Activated CD8-positive, alpha-beta T cell treated with anti-CD3 and anti-CD28 coated beads for 36 hours (primary cell): ENCODE measurements at places on chromosomes 7 and 10. TPM values are rescaled to one million over a fixed set of nuclear protein-coding genes. Genes with fewer than 3 reads are reported as not detected.

GRCh38 chr10:71079761-71080380 lies 132.5 kb upstream of the UNC5B start:
- no peak overlapping the region for H3K27ac ChIP-seq
- H3K4me3 ChIP-seq, result no peak overlapping the region
- H3K36me3 ChIP-seq, result no peaks in the 10 kb centered on the region
- DNase-seq, result no peak
- no peaks in the 10 kb centered on the region for H3K4me1 ChIP-seq

The VWC2 gene
- not detected for total RNA-seq

GRCh38 chr10:73872190-73872710 lies 2.1 kb downstream of the CAMK2G start:
- peak overlapping the region; percentile 68 for H3K27ac ChIP-seq
- no peak for DNase-seq
- peaks cover 11% of the 10 kb centered on the region for H3K36me3 ChIP-seq
- peak overlapping the region; percentile 76 for H3K4me3 ChIP-seq

GRCh38 chr10:4775808-4776207 lies 50.2 kb upstream of the AKR1E2 start:
- H3K27ac ChIP-seq, result peak overlapping the region; percentile 16
- no peak for DNase-seq
- H3K4me3 ChIP-seq, result no peak overlapping the region
- peaks cover 17% of the 10 kb centered on the region for H3K27me3 ChIP-seq

- H3K36me3 ChIP-seq, result no peaks in the 10 kb centered on the region
- H3K4me3 ChIP-seq, result no peak overlapping the region
- H3K27me3 ChIP-seq, result no peaks in the 10 kb centered on the region
- H3K4me1 ChIP-seq, result no peaks in the 10 kb centered on the region
These were observed 1.7 kb downstream of the FOXP2 start for GRCh38 chr7:114416129-114416990.

The TMEM26 gene
- total RNA-seq, result not detected

DNA sequence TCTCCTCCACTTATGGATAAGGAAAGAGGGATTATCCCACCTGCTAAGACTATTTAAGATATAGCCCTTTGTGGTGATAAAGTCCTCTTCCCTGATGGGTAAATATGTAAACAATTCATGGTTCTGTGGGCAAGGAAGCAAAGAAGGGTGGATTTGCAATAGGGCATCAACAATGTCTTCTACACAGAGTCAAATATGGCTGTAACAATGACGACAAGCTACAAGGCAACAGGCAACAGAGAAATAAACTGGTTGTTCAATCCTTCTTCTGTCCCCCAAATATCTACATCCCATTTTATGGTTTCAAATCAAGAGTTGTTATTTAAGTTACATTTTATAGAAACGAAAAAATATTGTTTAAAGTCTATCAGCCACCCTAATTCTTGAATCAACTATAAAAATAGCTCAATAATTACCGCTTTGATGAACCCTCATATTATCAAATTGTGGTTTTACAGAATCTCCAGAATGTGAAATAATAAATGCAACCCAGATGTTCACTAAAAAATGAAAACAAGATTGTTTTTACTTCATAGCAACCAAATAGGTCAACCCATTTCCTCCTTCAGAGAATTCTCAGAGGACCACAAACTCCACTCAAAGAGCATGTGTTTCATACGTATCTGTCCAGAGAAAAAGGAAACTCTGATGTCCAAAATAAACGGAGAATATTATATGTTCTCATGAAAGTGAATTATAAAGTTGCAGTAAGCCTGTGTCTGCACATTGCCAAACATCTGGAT lies 13.8 kb downstream of the CYTH3 start:
- H3K4me1 ChIP-seq, result peaks cover 42% of the 10 kb centered on the region
- no peak for DNase-seq
- no peak overlapping the region for H3K4me3 ChIP-seq
- peaks cover 2% of the 10 kb centered on the region for H3K27me3 ChIP-seq

GRCh38 chr7:24755541-24756407 lies 1.5 kb downstream of the GSDME start:
- DNase-seq, result peak; percentile 26
- peaks cover 32% of the 10 kb centered on the region for H3K4me1 ChIP-seq
- peaks cover 40% of the 10 kb centered on the region for H3K27me3 ChIP-seq
- peak overlapping the region; percentile 87 for H3K27ac ChIP-seq
- H3K36me3 ChIP-seq, result no peaks in the 10 kb centered on the region

DNA sequence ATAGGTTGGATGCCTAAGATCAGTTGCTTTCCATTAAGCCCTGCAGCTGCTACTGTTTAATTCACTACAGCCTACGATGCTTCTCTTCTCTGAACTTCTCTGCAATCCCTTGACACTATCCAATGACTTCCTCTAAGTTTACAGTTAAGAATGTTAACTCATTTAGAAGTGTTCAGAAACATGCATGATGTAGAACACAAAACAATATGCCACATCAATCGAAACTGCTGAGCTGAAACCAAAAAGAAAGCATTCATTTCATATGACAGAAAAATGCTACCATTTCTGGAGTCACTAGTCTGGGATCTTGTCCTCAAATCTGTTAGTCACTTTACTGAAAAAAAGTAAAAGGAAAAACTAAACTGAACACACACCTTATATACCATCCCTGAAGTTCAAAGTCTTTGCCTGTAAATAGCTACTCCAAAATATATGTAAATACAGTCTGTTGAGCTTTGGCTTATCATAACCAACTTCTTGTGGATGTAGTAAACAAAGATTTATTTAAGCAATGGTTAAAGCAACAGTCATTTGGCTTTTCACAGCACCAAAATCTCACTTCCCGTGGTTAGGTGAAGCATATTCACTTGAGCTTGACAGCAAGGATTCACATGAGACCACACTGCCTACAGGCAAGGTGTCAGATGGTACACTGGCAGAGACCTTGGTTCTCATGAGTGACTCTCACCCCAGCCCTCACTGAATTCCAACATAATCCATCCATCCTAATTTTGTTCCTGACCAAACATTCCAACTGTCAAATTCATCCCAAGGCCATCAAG lies 187.0 kb downstream of the PPP1R17 start:
- no peaks in the 10 kb centered on the region for H3K36me3 ChIP-seq
- no peaks in the 10 kb centered on the region for H3K27me3 ChIP-seq
- H3K27ac ChIP-seq, result no peak overlapping the region
- no peak overlapping the region for H3K4me3 ChIP-seq
- H3K4me1 ChIP-seq, result no peaks in the 10 kb centered on the region
- DNase-seq, result no peak
